Dorsolateral prefrontal cortex (tissue), 122 donors: ENCODE measurements at places on chromosomes 6 and 20.
A peak's percentile ranks its signal among the peaks of the same experiment; 100 is the strongest.

DNA sequence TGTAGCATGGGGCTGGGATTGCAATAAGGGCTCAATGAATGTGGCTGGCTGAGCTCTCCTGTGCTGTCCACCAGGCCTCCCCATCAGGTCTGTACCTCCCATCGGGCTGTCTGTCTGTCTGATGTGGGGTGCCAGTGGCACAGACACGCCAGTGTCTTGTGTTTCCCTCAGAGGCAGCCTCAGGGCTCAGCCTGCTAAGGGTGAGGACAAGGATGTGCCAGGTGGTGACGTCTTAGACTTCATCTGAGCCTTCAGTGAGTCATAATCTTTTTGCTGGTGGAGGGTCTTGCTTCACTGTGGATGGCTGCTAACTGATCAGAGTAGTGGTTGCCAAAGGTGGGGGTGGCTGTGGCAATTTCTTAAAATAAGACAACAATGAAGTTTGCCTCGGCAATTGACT is 194.7 kb downstream of the NRN1 start:
- no peak for DNase-seq

- no peak for DNase-seq
Observed at GRCh38 chr6:146545581-146545980, 1.9 kb downstream of the RAB32 start.

DNA sequence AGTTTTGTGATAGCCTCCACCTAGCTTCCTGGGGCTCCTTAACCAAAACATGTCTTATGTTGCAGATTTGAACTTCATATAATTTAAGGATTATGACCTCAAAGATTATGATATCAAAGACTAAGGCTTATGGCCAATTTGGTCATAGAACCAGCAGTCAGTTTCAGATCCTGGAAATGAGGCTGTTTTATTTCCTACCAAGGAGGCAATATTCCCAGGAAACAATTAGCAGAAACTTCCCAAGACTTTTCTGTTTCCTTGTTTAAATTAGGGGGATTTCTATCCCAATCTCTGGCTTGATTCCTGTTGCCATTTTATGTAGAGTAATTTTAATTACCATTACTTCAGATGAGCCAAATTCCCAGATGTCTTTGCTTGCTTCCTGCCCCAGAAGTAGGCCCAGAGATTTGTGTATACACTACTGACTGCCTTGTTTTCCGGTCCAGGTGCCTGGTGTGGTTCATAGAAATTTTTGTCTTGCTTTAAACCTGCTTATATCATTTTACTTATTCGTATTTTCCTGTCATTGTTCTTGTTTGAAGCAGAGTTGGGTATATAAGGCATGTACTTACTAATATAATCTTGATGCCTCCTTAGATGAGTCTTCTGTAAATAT is 119.2 kb upstream of the TMEM170B start:
- DNase-seq = no peak

DNA sequence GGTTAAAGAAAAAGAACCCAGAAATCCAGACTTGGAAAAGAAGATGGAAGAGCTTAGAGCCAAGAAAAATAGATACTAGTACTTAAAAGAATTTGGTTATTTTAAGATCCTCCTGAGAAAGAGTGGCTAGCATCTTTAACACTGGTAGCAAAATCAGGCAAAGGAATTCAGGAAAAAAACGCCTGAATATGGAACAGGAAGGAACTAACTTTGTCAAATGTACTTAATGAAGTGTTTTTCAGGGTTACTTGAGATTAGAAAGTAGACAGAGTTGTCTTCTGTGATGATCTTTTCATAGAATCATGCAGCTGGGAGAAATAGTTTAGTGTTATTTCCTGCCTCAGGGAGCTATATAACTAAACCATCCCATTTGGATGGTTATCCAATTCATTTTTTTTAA is 50.8 kb upstream of the SASH1 start:
- DNase-seq = no peak

- DNase-seq = no peak
Observed at GRCh38 chr6:46867411-46867810, 54.3 kb downstream of the ADGRF5 start.

GRCh38 chr6:47258724-47259347 is 50.9 kb downstream of the TNFRSF21 start:
- no peak for DNase-seq

DNA sequence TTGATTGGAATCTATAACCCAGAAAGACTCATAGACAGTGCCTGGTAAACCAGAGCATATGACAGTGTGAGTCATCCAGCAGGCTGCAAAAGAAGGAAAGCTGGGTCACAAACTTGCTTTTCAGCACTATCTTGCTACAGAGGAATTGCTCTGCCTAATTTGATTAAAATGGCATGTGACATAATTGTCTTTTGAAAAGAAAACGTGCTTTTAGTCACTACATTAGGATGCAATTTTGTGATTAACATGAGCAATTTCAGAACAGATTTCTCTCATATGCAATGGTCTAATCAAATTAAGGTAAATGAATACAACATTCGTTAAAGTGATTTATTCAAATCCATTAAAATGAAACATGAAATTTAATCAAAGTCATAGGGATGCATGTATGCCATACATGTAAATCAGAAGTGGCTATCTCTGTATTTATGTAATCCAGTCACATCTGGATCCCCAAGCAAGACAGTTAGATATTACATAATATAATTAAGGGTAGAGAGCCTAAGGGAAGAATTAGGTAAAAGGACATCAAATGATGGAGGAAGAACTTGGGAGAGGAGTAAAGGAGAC is 400.0 kb upstream of the HTR1E start:
- DNase-seq = no peak

DNA sequence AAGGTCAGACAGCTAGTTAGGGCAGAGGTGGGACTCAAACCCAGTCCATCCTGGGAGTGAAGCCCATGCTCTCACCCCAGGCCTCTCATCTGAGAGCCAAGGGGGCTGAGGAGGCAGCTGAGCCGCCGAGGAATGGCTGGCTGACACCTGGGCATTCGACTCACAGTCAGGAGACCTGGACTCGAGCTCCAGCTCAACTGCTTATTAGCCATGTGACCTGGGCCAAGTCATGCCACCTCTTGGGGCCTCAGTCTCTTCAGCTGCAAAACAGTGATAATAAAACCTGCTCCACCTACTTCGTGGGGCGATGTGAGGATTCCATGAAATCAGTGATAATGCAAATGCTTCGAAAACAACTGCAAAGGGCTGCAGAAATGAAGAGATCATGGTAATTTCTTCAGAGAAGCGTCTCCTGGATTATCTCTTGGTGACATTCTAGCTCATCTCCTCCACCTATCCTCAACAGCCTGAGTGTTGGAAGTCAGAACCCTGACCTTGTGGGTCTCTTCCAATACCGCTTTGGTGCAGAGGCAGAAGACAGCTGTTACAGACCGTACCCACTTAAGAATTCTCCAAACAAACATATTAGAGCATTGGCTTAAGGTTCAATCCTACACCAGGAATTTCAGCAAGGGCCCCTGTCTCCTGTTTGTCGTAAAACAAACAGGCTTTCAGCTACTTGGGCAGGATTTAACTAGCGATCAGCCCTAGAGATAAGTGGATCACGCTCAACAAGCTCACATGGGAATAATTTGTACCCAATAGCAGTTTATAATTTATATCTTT is 60.0 kb upstream of the PIM1 start:
- no peak for DNase-seq

DNA sequence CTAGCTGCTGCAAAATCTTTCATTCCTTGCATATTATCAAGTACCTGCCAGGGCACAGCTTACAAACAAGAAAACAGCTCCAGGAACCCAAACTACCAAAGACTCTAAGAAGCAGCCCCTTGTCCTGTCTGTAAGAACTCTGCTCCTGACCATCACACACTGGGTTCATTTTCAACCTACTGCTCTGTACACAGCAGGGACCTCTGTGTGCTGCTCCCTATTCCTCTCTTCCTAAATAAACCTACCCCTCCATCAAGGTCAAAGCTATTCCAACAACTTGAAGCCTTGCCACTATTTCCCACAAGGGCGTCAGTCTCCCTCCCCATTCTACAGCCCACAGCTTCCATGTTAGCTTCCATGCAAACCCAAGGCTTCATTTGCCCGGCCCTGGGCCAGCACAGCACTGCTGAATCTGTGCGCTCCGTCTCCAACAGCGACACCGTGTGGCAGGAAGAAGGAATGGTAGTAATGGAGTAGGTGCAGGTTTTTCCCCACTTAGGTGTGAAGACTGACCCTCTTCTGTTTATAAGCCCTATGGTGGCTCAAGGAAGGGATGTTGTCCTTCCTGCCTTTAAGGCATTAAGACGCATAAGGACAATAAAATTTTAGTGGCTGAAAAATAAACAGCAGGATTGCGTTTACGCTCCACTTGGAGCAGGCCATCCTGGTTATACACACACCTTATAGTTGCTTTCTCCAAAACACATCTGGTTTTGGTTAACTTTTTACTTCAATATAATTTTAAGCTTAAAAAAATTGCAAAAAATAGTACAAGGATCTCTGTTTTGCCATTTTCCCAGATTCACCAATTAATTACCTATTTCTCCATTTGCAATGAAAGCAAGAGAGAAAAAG is 115.2 kb upstream of the NXT1 start:
- no peak for DNase-seq

DNA sequence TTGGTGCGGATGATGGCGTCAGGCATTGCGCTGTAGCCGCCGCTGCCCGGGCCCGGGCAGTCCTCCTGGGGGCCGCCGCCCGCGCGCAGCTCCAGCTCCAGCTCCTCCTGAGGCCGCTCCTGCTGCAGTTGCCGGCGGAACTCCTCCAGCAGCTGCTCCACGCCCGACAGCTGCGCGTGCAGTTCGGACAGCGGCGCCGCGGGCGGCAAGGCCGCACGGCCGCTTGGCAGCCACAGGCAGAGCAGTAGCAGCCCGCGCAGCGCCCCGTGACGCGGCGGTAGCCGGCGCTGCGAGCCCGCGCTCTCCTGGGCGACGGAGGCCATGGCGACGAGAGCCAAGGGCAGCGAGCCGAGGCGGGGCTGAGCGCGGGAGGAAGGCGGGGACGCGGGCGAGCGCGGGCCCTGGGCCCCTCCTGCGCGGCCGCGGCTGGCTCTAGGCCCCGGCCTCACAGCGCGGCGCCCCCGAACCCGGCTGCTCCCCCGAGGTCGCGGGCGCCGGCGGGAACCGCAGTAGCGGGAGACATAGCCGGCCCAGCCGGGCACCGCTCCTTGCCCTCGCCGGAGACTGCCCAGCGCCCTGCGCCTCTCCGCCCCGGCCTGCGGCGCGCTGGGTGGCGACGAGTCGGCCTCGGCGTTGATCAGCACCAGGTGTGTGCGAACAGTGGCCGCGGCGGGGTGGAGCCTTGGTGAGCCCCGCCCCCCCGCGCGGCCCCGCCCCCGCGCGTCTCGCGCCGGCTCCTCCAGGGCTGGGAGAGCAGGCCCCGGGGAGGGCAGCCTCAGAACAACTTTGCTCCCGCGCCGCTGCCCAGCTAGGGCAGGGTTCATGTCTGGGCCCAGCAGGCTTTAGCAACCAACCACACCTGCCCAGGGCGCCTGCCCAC is at the start of gene LRP11:
LRP11 (minus strand) TSS at position 662 of the 880 bp plus-strand sequence; CDS start at position 323, 339 bp downstream.
- DNase-seq = peak; percentile 89

- peak; percentile 28 for DNase-seq
Observed at GRCh38 chr20:24676353-24676977, 207.0 kb downstream of the SYNDIG1 start.

DNA sequence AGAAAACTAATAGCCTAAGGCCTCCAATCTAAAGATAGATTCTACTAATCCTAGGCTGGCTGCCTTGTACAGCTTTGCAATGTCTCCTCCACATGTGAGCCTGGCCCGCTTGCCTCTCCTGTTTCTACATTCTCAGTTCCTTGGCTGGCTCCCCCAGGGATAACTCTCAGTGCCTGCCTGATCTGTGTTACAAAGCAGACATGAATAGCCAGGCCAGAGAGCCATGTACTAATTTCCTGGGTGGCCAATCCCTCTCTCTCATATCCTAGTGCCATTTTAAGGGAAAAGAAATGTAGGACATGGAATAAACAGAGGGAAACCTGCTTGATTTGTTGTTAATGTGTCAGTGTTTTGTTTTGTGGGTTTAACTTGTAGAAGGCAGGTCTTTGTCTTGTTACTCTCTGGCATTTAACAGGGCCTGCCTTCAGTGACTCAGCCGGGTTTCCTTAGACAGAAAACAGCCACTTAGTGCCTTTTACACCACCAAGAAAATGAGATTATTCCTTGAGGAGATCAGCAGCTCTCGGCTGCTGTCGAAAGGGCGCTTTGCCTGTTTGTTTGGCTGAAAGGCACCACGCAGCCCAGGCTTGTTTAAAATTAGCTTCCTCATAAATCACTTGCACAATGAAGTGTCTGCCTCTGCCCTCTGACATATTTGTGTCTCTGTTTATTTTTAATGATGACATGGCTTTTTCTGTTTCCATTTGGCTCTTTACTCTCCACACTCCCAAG is 702.7 kb downstream of the MAFB start:
- DNase-seq = no peak

- DNase-seq = no peak
Observed at GRCh38 chr6:66245231-66245630, 538.2 kb upstream of the EYS start.

- DNase-seq = peak; percentile 52
Observed at GRCh38 chr20:53757472-53757913, 163.9 kb upstream of the ZNF217 start.

- DNase-seq = no peak
Observed at GRCh38 chr6:137808836-137809315, 58.2 kb upstream of the TNFAIP3 start.

- no peak for DNase-seq
Observed at GRCh38 chr20:51420111-51420510, 122.4 kb downstream of the NFATC2 start.

DNA sequence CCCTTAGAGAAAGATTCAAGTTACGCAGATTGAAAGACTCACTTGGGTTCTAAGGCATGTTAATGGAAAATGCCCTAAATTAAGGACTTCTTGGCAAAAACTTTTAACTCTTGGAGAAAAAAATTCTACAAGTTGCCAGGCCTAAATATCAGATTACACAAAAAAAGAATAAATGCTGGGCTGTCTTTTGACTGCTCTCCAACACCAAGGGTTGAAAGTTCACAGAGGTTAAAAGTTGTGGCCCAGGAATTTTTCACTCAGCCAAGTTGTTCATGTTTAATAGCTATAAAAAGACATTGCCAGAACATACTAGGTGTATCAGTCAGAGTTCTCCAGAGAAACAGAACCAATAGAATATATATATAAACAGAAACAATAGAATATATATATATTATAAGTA is 268.4 kb upstream of the PRND start:
- no peak for DNase-seq

DNA sequence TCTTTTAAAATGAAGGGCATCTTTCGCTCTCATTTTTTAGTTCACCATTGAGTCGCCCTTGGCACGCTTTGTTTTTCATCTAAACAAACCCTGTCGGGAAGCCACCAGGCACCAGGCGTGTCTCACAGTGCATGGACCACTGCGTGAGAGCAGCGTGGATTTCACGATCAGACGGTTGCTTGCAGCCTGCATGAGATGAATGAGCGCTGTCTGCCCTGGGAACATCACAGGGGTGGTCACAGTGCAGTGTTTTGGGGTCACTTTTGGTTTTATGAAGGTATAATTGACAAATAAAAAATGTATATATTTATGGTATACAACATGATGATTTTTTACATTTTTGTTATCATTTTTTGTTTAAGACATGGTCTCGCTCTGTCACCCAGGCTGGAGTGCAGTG is 61.3 kb downstream of the CDH4 start:
- DNase-seq = no peak
